ENCODE measurements at places on chromosomes 12 and 14.
A peak's percentile ranks its signal among the peaks of the same experiment; 100 is the strongest.

DNA sequence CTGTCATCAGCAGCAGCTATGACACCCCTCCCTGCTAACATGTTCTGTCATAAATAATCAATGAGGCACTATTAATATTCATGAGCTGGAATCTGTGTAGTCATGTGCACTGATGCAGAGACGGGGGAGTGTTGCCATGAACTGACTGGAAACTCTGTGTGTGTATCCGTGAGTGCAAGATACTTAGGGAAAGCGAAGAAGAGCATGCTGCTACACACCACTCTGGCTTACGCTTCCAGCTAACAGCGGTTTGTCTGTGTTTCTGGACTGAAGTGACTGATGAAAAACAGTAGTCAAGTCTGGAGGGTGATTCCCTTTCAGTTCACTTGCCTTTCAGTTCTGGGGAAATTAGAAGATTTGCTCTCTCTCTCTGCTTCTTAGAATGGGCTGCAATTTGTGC lies 249.4 kb downstream of the PDZRN4 start:
- DNase-seq, result peak; percentile 5

DNA sequence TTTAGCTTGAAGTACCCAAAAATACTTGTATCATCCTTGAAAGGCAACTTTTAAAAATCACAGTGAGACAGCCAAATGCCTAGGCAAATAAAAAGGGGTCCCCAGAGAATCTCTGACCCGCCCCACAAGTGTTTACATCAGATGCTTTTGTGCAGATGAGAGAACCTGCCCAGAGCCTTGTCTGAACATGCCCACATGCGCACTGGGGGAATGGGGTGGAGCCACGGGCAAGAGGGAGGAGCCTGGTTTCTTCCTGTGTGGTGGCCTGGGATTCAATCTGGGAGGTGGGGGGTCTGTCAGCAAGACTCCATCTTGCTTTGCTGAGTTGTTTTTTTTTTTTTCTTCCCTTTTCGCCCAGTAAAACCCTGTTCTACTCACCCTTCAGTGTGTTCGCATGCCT lies 381.7 kb upstream of the CCDC196 start:
- DNase-seq, result no peak

- DNase-seq, result no peak
Measured at GRCh38 chr12:102480406-102480805, at the start of gene IGF1. Gene IGF1 (minus strand): TSS chr12:102480563. CDS start chr12:102480381, 182 bp downstream.

DNA sequence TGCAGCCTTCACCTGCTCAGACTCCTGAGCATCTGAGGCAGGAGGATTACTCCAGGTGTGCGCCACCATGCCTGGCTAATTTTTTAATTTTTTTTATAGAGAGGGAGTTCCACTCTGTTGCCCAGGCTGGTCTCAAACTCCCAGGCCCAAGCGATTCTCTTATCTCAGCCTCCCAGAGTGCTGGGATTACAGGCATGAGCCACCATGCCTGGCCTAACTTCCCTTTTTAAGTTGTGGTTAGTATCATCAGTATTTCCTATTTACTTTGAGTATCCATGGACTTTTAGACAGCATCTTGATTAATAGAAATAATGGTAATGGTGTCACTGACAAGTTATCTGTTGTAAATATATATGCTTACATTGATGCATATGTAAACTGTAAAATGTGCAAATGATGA lies 116.9 kb downstream of the FGD4 start:
- no peak for DNase-seq

GRCh38 chr12:57340104-57340503 lies 89.1 kb upstream of the STAC3 start:
- DNase-seq, result no peak

- no peak for DNase-seq
Measured at GRCh38 chr14:22837750-22838538, 1.6 kb downstream of the MMP14 start.

DNA sequence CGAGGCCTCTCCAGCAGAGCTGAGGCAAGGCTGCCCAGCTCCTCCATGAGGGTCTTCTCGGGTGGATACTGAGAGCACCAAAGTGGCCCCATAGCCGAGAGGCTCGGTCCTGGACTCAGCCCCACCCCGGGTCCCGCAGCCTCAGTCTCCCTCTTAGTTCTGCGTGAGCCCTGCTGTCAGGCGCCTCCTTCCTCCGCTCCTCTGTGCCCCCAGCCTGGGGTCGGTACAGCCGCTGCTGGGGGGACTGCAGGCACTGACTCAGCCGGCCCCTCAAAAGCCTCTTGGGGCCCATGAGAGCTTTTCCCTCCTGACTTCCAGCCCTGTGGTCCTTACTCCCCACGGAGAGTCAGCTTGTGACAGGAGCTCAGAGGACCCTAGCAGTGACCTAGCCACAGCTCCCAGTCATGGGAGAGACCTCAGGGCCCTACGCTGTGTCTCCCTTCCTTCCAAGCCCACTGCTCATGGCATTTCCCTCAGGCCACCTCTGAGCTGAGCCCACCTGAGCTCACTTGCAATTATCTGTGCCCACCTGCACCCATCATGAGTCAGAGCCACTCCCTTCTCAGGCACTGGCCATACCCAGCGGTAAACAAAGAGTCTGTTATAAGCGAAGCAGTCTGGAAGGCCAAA lies 295.0 kb upstream of the RTL1 start:
- no peak for DNase-seq

- DNase-seq, result peak; percentile 37
Measured at GRCh38 chr12:51672334-51672733, 81.3 kb downstream of the SCN8A start.

- no peak for DNase-seq
Measured at GRCh38 chr14:102044566-102044965, 42.3 kb downstream of the HSP90AA1 start.

Data from NCI-H446 treated with DMSO at 0.1 percent for 48 hours (cell line).